ENCODE measurements at places on chromosomes 5 and 9. TPM values are rescaled to one million over a fixed set of nuclear protein-coding genes. Genes with fewer than 3 reads are reported as not detected.

DPYSL3 gene
- 254 TPM for total RNA-seq

DRD1 gene
- 4.2 TPM for total RNA-seq

SUB1 gene
- total RNA-seq: 186 TPM

FBP2 gene
- total RNA-seq: 2.2 TPM

- DNase-seq: no peak
Measured at GRCh38 chr9:95008151-95008771, 281.8 kb downstream of the AOPEP start.

- DNase-seq: no peak
Measured at GRCh38 chr5:13478831-13479465, 465.5 kb downstream of the DNAH5 start.

DNA sequence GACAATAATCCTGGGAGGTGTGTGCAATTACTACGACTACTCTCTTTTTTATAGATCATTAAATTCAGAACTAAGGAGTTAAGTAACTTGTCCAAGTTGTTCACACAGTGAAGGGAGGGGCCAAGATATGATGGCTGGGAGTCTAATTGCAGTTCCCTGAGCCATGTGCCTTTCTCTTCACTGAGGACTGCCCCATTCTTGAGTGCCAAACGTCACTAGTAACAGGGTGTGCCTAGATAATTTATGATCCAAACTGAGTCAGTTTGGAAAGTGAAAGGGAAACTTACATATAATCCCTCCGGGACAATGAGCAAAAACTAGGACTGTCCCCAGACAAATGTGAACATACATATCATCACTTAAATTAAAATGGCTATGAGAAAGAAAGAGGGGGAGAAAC is 20.2 kb downstream of the IL7R start:
- no peak for DNase-seq

DNA sequence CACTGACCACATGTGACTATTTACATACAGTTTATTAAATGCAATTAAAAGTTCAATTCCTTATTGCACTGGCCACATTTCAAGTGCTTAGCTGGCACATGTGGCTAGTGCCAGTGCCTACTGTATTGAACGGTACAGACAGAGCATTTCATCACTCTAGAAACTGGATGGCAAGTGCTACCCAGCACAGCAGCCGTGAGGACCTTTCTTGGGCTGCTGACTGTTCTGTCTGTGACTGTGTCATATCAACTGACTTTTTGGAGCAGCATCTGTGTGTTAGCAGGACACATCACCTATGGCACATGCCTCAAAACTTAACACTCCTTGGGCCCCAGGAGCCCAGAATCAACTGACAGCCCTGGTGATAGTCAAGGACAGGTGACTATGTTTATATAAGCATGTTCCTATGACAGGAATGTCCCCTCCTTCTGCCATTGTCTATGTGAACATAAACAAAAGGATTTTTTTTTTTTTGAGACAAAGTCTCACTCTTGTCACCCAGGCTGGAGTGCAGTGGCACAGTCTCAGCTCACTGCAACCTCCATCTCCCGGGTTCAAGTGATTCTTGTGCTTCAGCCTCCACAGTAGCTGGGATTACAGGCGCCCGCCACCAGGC is 8.9 kb downstream of the IRF1 start:
- DNase-seq: no peak

GRCh38 chr5:123085638-123086286 is 3.3 kb upstream of the PRDM6 start:
- DNase-seq: no peak

DNA sequence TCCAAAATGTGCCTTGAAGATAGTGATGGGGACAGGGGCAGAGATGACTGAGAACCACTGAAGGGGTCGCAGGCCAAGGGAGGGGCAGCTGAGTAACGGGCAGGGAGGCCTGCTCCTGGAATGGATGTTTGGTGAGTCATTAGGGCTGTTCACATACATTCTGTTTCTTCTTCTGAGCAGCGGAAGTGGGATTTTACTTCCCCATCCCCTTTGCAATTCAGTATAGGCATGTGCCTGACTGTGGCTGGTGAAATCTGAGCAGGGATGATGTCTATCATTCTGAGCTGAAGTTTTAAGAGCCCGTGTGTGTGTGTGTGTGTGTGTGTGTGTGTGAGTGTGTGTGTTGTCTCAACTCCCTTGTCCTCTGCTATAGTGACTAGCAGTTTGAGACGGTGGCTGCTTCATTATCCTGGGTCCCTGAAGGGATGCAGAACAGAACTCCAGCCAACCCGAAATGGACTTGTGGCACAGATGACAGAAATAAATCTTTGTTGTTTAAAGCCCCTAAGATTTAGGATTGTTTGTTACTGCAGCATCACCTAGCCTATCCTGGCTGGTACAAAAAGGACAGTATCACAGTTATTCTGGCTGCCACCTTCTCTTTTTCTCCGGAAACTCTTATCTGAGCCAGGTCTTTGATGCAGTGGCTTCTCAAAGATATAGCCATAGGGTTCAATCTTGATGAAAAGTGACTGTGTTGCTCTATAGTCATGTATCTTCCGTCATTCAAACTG is 29.2 kb upstream of the TGFBI start:
- no peak for DNase-seq
